SW480 (cell line): ENCODE measurements at places on chromosomes 12 and 14.

GRCh38 chr14:99272899-99273765 lies 1.1 kb upstream of the BCL11B start:
- DNase-seq: peak; percentile 78

DNA sequence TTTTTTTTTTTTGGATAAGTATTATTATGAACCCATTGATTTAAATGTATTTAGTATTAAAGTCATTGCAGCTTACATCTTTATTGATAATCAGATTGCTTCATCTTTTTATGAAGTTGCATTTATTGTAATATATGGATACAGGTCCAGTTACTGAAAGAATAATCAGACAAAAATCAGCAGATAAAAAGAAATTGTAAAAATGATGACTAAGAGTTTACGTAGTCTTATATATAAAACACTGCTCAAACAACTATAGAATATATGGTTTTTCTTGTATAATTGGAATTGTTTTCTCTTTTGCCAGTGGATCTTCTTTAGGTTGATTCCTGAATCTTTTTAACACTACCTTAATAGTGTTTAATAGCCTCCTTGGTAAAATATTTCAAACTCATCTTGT lies 378.3 kb downstream of the DUSP6 start:
- DNase-seq: no peak

DNA sequence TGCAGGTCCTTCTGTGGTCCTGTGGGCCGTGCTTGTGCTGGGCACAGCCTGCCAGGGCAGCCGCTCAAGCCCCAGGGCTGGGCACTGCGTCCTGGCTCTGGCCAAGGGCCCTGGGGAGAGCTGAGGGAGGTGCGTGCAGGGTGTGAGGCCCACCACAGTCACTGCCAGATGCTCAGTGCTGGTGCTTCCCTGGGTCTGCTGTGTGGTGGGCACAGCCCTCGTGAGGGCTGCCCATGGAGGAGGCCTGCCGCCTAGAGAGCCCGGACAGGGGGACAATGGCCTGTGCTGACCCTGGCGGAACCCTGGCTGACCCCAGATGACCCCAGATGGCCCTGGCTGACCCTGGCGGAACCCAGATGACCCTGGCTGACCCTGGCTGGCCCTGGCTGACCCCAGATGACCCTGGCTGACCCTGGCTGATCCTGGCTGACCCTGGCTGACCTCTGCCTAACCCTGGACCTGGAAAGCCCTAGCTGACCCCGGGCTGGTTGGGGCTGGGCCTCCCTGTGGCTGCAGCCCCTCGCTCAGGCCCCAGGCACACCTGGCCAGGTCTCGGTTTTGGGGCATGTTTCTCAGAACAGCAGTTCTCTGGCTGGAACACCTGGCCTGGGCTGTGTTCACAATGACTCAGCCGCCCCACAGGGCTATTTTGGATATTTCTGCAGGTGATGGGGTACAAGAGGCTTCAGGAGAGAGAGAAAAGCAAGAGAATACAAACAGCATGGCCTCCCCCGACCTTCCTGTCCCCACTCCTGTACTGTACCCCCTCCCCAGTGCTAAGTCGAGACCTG lies 55.4 kb downstream of the TMEM121 start:
- no peak for DNase-seq

DNA sequence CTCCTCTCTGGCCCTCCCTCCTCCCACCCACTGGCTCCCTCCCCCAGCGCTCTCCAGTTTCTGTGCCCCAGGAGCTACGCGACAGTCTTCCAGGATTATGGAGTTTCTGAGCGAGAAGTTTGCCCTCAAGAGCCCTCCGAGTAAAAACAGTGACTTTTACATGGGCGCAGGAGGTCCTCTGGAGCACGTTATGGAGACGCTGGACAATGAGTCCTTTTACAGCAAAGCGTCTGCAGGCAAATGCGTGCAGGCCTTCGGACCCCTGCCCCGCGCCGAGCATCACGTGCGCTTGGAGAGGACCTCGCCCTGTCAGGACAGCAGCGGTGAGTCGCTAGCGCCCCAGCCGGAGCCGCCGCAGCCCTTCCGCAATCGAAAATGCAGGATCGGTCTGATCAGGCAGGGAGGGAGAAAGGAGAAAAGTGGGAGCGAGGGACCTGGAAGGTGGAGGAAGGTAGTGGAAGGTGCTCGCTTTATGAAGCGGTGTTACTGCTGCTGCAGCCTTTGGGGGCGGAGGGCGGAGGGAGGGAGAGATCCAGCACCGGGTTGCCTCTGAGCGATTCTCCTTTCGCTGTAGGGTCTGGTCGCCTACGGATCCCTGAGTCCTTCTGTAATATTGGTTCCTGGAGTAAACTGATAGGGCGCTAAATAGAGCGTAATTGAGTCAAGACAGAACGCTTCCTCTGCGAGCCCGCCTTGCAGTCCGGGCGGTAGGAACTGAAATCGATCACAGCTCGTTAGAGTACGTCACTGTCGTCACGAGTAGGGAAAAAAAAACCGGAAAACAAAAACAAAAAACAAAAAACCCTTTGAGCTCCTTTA lies at the start of gene ALX1:
Gene ALX1, plus strand, starts transcription at position 56 of the 819 bp plus-strand sequence. Its CDS starts 42 bp downstream, at position 98.
- DNase-seq: no peak

GRCh38 chr12:60148109-60148508 lies 552.3 kb downstream of the SLC16A7 start:
- no peak for DNase-seq

DNA sequence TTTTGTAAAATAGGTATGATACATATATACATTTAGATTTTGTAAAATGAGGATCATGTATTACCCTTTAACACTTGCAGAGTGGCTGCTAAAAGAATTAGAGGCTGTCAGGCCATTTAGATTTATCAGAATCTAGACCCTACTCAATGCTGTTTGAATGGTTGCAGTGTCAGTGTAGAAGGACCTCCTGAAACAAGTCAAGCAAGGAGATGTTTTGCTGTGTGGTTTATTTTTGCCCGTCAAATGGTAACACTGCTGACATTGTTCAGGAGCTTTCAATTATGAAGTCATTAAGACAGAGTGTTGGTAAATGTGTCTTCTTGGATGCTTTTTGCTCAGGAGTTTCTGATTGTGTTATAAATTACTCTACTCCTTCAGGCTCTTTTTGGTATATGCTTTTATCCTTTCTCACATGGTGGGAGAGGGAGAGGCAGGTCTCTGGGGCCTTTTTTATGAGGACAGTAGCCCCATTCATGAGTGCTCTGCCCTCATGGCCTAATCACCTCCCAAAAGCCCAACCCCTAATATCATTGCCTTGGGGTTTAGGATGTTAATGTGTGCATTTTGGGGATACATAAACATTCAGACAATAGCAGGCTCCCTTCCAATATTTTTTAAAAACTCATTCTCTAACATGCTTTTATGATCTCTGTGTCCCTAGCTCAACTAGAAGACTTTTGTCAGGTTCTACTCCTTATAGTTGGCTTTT lies 16.5 kb downstream of the EID3 start:
- DNase-seq: no peak

DNA sequence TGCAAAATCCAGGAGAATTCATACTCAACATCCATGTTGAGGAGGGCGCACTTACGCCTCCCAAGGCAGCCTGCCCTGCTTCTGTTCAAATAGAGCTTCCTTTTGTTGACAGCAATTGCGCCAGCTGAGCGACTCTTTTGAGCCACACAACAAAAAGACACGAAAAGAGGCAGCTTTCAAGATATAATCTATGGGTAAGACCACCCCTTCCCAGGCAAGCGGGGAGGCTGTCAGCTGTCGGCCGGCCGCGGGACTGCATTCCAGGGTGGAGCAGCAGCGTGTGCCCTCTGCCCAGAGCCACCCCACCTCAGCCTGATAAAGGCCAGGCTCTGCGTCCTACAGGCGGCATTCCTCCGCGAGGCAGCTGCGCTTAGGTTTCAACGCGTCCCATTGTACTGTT lies 15.8 kb upstream of the STAB2 start:
- peak; percentile 49 for DNase-seq

- DNase-seq: no peak
Measured at GRCh38 chr14:37508503-37508902, 86.5 kb downstream of the FOXA1 start.

GRCh38 chr12:55724940-55725309 lies 3.9 kb downstream of the CD63 start:
- DNase-seq: no peak

GRCh38 chr12:114481200-114481535 lies 75.2 kb upstream of the TBX5 start:
- DNase-seq: no peak

DNA sequence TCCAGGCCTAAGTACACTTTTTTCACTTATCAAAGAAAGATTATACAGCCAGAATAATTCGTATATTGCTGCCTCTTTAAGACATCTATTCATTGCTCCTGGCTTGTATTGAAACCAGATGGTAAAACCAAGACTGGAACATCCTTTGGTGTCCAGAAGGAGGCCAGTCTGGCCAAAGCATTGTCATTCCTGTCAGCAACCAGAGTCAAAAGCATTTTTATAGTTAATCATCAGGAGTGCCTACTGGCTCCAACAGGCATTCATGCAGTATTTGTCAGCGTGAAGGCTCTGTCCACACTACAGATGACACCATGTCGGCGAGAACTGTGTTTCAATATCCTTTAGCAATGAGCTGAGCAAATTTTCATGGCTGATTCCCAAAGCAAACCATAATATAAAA lies 118.0 kb upstream of the G2E3 start:
- DNase-seq: no peak

DNA sequence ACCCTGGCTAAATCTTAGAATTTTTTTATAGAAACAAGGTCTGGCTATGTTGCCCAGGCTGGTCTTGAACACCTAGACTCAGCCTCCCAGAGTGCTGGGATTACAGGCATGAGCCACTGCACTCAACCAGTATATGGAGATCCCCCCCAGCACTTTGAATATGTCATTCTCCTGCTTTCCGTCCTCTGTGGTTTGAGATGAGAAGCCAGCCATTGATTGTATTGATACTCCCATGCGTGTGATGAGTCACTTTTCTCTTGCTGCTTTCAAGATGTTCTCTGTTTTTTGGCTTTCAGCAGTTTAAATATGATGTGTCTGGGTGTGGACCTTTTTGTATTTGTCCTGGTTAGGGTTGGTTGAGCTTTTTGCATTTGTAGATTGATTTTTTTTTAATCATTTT lies 75.2 kb upstream of the DNM1L start:
- DNase-seq: no peak

DNA sequence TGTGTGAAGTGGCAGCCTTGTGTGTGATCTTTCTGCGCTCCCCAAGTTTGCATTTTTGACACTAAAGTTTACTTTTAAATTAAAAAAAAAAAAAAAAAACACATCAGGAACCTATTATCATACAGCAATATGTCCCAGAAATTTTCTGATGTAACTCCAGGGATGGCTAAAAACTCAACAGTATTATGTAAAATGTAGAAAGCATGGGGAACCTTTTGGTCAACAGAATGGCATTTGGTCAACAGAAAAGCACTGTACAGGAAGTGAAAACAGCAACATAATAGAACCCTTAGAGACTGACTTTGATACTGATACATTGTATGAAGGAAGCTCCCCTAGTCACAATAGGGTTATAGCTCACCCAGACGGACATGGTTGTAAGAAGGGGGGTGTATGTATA lies 224.3 kb downstream of the ITPR2 start:
- no peak for DNase-seq

DNA sequence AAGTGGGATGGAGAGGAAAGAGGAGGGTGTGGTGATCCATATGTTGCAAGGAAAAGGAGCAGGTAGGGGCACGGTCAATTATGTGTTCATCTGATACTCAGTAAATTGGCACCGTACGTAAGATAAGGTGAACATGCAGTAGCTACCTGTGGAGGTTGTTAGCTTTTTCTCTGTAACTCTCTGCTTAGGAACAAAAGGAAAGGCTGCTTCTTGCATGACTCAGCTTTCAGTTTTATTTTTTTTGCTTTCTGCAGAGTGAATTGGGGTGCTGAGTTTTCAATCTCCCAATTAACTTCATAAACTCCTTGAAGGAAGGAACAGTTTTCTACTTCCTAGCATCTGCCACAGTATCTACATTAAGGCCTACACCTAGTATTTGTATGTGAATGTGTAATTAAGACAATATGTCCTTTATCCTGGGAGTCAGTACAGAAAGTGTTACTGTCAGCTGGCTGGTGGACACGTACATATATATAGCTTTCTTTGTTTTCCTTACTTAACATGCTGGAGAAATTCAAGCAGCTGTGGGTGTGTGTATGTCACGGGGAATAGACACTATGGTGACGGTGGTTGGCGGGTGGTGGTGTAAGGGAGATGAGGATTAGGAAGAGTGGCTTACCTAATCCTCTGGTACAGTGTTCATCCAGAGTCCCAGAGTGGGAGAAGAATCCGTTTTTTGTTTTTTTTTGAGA lies 40.1 kb upstream of the WNK1 start:
- no peak for DNase-seq

- peak; percentile 80 for DNase-seq
Measured at GRCh38 chr14:67704484-67705089, 2.9 kb downstream of the RDH12 start.

- no peak for DNase-seq
Measured at GRCh38 chr14:98173305-98173704, 1098.7 kb downstream of the BCL11B start.

DNA sequence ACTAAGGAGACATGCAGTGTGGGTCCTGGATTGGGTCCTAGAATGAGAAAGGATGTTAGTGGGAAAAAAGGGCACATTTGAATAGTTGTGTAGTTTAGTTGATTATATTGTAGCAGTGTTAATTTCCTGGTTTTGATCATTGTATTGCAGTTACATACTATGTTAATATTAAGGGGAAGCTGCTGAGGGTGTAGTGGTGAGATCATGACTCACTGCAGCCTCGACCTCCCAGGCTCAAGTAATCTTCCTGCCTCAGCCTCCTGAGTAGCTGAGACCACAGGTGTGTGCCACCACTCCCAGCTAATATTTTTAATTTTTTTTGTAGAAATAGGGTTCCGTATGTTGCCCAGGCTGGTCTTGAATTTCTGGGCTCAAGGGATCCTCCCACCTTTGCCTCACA lies 21.7 kb downstream of the BORCS5 start:
- no peak for DNase-seq

DNA sequence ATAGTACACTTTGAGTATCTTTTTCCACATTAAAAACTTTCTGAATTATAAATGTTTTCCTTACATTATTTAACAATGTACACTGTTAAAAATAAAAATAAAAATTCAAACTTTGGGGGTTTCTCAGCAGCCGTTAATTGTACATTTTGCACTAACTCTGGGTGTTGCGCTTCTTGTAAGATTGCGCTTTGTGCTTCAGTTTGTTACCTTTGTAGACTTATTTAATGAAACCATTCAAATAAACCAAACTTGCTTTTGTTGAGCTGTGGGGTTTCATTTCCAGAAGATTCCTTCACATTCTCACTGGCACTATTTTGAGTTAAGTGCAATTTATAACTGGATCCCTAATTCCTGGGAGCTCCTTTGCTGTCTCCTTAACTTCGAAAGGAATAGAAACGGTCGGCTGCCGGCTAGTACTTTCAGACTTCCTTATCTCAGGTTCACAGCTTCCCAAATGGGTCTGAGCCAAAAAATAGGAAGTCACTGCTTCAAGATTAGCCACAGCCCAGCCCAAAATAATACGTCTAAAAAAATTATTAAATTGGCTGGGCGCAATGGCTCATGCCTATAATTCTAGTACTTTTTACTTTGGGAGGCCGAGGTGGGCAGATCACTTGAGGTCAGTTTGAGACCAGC lies 38.2 kb downstream of the RAD52 start:
- DNase-seq: no peak

- DNase-seq: peak; percentile 70
Measured at GRCh38 chr12:89825591-89826449, 117.2 kb upstream of the ATP2B1 start.

- DNase-seq: no peak
Measured at GRCh38 chr14:44783901-44784300, 177.8 kb downstream of the KLHL28 start.

GRCh38 chr12:99111600-99111999 lies 466.5 kb downstream of the APAF1 start:
- no peak for DNase-seq

- peak; percentile 84 for DNase-seq
Measured at GRCh38 chr12:113030875-113031525, 25.5 kb upstream of the DTX1 start.

- no peak for DNase-seq
Measured at GRCh38 chr14:83863042-83863774, 1666.7 kb upstream of the FLRT2 start.
